HT-29 (cell line): ENCODE measurements at places on chromosomes 3 and 15. TPM values are rescaled to one million over a fixed set of nuclear protein-coding genes. Genes with fewer than 3 reads are reported as not detected.

HRH1 gene
- 1.9 and 3.3 TPM in 2 replicates for total RNA-seq

SLC22A14 gene
- total RNA-seq, result not detected in 2 replicates

SPATA12 gene
- 0.05 and 0.86 TPM in 2 replicates for total RNA-seq

DNASE1L3 gene
- total RNA-seq, result not detected in 2 replicates

NPRL2 gene
- 30.0 and 30.7 TPM in 2 replicates for total RNA-seq

ITIH1 gene
- 0.08 TPM in 1 of 2 replicates, not detected in the other for total RNA-seq

PODXL2 gene
- 41.7 and 42.0 TPM in 2 replicates for total RNA-seq

TIMP4 gene
- 2.7 and 3.8 TPM in 2 replicates for total RNA-seq

CHRNB4 gene
- total RNA-seq, result 0.03 TPM in 1 of 2 replicates, not detected in the other

GRCh38 chr3:150264561-150265279 lies 143.4 kb upstream of the TSC22D2 start:
- no peak for DNase-seq

DNA sequence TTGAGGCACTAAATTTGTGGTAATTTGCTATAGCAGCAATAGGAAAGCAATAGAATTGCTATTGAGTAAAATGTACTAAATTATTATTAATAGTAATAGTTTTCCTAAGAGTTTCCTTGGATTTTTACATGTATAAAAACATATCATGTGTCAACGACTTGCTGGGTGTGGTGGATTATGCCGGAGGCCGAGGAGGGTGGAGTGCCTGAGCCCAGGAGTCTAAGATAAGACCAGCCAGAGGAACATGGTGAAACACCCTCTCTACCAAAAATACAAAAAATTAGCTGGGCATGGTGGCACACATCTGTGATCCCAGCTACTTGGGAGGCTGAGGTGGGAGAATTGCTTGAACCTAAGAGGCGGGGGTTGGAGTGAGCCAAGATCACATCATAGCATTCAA lies 749.9 kb downstream of the TBL1XR1 start:
- DNase-seq, result no peak

GRCh38 chr15:85786781-85787114 lies 8.0 kb downstream of the KLHL25 start:
- DNase-seq, result no peak

- no peak for DNase-seq
Observed at GRCh38 chr3:105398437-105398836, 31.7 kb downstream of the ALCAM start.

- DNase-seq, result peak; percentile 76
Observed at GRCh38 chr3:177050501-177051237, 146.6 kb downstream of the TBL1XR1 start.

GRCh38 chr3:126104028-126104635 lies 20.2 kb upstream of the SLC41A3 start:
- no peak for DNase-seq

DNA sequence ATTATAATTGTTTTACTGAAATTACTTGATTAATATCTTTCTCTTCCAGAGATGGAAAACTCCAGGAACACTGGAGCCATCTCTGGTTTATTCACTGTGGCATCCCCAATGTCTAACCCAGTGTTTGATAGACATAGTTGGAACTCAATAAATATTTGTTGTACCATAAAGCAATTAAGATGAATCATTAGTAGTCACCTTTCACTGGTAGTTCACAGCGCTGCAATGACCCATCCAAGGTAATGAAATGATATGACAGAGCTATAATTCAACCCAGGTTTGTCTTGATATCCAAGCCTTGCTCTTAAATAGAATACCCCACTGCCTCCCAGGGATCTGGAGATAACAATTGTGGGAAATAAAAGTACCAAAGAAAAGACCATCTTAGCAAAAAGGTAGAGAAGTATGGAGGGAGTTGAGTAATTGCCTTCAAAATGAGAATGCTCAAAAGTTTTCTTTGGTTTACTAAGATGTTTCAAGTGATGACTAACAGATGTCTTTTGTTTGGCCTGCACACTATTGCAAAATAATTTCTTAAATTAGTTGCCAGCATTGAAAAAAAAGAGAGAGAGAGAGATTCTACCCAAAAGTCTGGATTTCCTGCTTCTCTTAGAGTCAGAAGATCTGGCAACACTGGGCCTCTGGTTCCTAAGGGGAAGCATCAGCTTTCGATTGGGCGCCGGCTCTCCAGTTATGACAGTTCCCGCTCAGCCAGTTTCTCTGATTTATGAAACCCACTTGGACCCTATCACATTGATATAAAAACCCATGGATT lies 348.5 kb downstream of the ERC2 start:
- no peak for DNase-seq

DNA sequence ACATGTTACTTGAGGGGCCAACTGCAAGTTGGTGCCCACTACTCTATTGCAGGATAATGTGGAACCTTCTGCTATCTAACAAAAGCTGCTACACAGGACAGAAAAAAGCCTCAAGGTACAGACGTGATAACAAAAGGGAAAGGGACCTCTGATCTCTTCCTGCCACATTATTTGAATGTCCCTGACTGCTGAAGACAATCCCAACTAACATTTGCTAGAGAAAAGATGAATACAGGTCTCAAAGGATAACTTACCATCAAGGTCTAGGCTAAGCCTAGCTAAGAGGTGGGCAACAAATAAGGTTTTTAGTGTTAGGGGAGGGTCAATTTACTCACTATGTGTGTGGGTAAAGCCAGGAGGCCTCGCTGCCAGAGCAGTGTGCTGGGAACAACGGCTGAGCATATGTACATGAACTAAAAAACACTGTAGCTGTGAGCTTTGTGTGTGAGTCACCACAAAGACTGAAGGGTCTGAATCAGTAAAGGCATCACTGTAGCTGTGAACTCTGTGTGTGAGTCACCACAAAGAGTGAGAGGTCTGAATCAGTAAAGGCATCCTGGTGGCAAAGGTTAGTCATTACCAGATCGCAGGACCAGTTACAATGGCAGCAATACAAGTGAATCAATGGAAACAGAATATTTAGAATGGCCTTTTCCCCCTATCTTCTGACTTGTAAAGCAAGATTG lies 111.7 kb downstream of the LMLN start:
- DNase-seq, result peak; percentile 87

DNA sequence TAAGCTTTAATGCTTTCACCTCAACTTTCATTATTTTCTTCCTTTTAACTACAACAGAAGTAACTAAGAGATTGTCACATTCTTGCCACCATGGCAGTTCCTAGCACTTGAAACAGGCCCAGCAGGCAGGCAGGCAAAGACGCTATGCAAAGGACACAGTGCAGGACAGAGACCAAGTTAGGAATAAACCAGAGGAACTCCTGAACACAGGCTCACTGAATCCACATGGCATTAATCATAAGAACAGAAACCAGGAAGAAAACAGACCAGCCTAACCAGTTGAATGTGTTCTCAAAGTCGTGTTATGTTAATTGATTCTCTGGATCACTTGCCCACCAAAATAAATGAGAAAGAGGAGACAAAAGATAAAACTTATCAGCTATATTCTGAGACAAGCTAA lies 397.6 kb downstream of the TBL1XR1 start:
- DNase-seq, result peak; percentile 71

GRCh38 chr15:70495991-70496599 lies 267.3 kb downstream of the UACA start:
- DNase-seq, result no peak

GRCh38 chr3:107543666-107544065 lies 20.9 kb downstream of the BBX start:
- DNase-seq, result peak; percentile 56

DNA sequence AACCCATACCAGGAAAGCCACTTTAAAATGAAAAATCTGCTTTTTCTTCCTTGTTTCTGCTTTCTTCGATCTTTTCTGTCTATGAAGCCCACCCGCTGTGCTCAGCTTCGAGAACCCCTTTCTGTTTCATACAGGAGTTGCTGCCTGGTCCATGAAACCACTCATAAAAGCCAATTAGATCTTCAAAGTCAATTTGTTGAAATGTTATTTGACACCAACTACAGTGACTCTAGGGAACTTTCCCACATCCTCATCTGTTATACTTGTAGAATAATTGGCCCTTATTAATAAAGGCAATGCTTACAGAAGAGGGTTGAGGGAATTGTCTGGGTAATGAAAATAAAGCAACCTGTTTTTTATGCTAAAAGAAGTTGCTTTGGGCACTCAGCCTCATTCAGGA lies 523.6 kb downstream of the OCA2 start:
- DNase-seq, result no peak

DNA sequence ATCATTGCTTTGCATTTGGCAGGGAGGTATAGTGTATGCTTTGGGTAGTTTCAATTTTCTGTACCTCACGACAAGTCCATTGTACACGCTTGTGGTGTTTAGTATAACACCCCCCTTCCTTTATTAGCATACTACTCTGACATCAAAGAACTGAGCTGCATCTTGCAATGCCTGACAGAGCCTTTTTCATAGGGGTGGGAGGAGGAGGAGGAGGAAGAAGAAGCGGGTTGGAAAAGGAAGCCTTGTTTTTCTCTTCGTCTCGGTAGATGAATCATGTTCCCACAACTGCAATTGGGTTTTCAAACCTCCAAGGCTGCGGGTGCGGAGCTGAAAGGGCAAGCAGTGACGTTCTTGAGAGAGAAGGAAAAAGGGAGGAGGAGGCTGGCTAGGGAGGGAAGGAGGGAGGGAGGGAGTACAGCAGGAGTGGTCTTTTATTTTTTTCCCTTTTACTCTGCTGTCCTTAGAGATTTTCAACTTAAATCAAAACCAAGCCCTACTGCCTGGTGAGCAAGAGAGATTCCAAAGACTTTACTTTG lies 175.7 kb downstream of the KLHL25 start:
- no peak for DNase-seq

DNA sequence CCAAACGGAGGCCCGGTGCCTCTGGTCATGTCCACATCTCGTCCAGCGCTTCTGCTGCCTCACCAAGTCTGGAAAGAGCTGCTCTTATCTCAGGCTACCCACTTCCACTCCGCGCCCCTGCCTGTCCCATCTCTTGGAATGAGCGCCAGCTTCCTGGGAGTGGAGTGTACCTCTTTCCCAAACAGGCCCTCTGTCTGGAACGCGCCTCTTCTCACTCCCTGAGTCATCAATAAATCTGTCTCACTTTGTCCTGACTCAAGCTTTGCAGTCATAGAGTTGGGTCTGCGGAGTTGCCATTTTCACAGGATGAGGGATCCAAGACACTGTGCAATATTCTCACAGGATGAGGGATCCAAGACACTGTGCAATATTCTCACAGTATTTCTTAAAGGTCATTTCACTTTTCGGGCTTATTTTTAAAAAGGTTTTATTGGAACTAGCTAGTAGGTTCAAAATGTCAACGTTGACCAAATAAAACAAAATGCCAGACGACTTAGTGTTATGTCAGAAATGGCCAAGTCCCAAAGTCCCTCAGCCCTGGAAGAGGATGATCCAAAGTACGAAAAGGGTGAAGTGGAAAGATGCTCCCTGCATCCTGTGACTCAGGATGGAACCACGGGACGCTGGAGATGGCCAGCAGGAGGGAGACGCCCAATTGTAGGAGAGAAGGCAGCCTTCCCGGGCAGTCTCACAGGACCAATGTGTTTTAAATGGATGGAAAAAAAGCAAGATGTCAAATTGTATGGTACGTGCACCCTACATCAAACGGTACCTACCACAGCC lies 81.1 kb downstream of the CHSY1 start:
- DNase-seq, result no peak

DNA sequence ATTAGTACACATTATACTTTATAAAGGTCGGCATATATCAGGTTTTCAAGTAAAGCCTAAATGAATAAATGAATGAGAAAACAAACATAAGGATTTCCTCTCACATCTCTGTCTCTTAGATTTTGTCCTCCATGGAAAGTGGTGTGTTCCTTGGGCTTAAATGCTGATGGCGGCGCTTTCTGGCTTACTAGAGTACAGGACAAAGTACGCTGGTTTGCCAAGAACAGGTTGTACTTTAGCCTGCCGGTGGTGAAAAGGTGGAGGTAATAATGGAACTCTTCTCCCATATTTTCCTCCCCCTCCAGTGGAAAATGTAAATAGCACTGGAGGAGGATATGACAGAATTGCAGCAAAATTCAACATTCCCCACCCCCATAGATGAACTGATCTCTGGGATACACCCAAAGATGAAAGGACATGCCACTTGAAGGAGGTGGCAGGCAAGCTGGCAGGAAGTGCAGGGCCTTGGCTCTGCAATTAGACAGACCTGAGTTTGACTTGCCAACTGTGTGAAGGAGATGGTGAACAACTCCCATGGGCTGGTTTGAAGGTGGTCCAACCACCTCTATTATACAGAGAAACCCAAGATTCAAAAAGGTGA lies 29.3 kb downstream of the CEP152 start:
- no peak for DNase-seq

DNA sequence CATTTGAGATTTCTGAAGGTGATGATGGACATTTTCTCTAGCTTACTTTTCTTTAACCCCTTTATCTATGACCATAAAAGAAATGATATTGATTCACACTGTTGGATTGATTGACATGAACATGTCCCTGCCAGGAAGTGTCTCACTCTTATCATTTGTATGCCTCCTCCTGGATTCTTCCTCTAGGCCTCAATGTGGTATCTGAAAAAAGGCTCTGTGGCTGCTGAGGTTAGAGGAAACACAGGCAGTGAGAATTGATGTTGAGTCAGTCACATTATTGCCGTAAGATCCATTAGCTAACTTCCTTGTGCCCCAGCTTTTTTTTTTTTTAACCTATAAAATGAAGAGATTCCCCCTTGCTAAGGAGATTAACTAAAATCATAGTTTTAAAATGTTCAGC lies 8.0 kb upstream of the THRB start:
- DNase-seq, result no peak

DNA sequence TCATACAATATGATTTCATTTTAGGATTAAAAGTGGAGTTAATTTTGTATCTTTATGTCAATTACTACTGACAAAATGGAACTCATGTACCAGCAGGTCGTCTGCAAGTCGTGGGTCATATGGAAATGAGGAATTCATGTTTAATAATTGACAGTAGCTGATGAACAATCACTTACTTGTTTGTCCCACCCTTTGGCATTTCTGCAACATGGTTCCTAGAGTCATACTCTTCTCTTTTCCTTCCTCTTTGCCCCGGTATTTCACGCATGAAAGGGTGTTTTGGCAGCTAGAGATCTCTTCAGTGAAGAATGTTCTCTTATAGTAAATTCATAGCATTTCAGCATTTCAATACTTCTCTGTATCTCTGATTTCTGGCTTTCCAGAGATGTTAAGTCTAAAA lies 133.3 kb upstream of the SLC24A5 start:
- DNase-seq, result no peak

GRCh38 chr15:69298354-69298696 lies 387 bp upstream of the PAQR5 start:
- DNase-seq, result no peak

GRCh38 chr15:70048578-70049514 lies 48.9 kb downstream of the TLE3 start:
- DNase-seq, result no peak

GRCh38 chr3:120281261-120281660 lies 3.8 kb downstream of the GPR156 start:
- DNase-seq, result no peak

DNA sequence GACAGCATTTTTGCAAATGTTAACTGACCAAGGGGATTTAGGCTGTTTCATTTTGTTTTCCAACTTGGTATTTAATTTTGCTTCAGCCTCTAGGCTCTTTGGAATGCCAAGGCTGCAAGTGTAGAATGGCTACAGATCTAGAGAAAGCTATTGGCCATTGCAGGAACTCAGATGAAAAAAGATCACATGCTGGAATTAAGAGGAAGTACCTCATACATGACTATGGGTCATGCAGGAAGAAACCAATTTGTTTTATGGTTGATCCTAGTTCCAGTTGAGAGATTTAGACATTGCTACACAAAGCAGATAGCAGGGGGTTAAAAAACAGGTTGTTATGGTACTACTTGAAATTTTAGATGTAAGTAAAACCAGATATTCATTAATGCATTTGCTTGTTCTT lies 12.7 kb upstream of the CLDN16 start:
- no peak for DNase-seq
